ENCODE measurements at places on chromosomes 5 and 9. TPM values are rescaled to one million over a fixed set of nuclear protein-coding genes. Genes with fewer than 3 reads are reported as not detected.

DNA sequence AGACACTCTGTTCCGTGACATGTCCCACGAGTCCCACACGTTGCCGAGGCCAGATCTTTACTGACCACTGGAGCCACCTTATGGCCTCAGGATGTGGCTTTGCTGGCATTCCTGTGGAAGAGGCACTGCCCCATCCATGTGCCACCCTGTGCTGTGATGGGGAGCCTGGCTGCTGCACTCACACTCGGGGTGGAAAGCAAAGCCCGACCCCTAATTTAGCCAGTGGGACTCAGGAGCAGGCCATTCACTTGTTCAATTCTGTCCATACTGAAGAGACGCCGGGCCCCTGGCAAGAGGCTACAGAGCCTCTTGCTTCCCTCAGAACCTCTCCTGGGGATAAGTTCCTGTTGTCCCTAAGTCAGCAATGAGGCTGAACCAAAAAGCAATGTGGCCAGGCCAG, 18.6 kb upstream of the CEP72 start:
- DNase-seq, result peak; percentile 48
- no peaks in the 10 kb centered on the region for H3K27me3 ChIP-seq
- no peaks in the 10 kb centered on the region for H3K36me3 ChIP-seq

- H3K4me3 ChIP-seq, result no peak overlapping the region
- no peak for DNase-seq
- H3K4me1 ChIP-seq, result no peaks in the 10 kb centered on the region
- no peaks in the 10 kb centered on the region for H3K36me3 ChIP-seq
- H3K27me3 ChIP-seq, result no peaks in the 10 kb centered on the region
- H3K27ac ChIP-seq, result no peak overlapping the region
These were observed 91.5 kb downstream of the SPRY4 start for GRCh38 chr5:142233083-142234032.

DNA sequence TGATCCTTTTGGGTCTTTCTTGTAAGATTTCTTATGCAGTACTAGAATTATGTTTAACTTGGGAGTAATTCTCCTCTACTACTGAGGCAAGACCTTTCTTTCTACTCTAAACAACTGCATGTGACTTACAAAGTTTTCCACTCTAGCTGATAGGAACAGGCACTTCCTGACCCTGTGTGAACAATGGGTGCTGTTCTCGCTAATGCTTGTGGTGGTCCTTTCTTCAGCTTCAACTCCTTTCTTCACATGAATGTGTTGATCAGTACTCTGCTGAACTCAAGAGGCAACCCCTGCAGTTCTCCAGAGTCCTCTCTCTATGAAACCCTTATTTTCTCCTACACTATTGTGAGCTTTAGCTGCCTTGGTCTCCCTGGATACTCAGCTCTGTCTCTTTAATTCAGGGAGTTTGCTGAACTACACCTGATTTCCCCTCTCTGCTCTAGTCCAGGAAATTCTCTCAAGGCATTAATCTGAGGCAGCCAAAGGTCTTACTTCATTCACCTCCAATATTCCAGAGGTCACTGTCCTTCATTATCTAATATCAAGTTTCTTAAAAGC, 484.6 kb upstream of the PIK3R1 start:
- no peaks in the 10 kb centered on the region for H3K27me3 ChIP-seq
- H3K4me3 ChIP-seq, result no peak overlapping the region
- no peaks in the 10 kb centered on the region for H3K36me3 ChIP-seq
- H3K4me1 ChIP-seq, result no peaks in the 10 kb centered on the region

DNA sequence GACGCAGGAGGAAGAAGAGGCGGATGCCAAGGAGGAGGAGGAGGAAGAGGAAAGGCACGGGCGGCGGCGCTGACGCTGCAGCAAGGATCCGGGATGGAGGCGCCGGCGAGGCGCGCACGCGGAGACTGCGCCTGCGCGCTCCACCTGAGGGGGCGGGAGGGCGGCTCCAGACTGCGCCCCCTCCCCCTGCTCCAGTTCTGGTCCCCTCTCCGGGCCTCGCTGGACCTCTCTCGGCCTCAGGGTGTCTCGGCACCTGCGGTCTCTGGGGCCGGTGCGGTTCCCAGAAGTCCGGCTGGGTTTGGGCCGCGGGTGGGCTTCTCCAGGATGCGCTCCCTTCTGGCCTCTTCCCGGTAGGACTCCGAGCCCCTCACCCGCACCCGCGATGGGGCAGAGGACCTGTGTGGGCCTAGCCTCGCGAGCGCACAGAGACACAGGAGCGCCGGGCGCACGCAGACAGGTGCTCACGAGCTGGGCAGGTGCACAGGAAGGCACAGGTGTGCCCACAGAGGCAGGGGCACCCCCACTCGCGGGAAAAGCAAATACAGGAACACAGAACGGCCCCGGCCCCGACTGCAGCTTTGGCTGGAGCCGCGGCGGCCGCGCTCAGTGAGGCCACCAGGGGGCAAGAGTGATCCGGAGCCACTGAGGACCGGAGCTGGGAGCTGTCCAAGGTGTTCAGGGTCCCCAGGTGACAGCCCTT, at the start of gene NPDC1:
NPDC1 (minus strand) TSS at position 90 of the 700 bp plus-strand sequence. CDS start 188 bp downstream, outside the sequence.
- H3K27ac ChIP-seq, result no peak within 1 kb of the TSS
- no peaks in the 10 kb centered on the region for H3K36me3 ChIP-seq
- H3K4me1 ChIP-seq, result no peaks in the 10 kb centered on the region
- H3K4me3 ChIP-seq, result peak within 1 kb of the TSS; percentile 53
- peak; percentile 93 for DNase-seq

DNA sequence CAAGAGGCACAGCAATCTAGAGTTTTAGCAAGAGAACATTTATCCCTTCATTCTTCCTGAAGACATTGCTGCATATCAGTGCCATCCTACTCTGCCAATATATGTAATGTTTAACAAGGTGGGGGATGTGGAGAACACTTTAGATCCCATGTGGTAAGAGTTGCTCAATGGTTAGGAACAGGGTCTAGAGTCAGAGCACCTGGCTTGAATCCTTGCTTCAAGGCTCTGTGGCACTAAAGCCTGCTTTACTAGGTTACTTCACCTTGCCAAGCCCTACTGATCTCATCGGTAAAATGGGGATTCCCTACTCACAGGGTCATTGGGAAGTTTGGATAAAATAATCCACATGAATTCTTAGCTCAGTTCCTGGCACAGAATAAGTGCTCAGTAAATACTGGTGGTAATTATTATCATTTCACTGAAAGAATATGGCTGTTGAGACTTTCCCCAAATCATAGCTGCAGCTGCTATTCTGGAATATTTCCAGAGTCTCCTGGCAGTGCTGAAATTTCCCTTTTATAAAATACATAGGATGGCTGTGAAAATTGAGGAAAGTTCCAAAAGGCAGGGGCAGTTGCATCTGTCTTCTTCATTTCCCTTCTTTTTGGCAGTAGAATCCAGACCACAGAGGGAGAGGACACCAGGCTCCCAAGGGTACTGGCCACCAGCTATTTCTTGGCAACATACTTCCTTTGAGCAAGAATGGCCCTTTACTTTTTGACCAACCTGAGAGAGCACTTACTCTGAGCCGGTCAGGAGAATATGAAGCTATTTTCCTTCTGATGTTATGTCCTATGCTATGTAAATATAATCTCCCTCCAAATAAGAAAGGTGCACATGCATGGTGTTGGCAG, 142.8 kb downstream of the PALM2AKAP2 start:
- H3K4me3 ChIP-seq, result no peak overlapping the region
- H3K27me3 ChIP-seq, result no peaks in the 10 kb centered on the region
- peaks cover 9% of the 10 kb centered on the region for H3K36me3 ChIP-seq

DNA sequence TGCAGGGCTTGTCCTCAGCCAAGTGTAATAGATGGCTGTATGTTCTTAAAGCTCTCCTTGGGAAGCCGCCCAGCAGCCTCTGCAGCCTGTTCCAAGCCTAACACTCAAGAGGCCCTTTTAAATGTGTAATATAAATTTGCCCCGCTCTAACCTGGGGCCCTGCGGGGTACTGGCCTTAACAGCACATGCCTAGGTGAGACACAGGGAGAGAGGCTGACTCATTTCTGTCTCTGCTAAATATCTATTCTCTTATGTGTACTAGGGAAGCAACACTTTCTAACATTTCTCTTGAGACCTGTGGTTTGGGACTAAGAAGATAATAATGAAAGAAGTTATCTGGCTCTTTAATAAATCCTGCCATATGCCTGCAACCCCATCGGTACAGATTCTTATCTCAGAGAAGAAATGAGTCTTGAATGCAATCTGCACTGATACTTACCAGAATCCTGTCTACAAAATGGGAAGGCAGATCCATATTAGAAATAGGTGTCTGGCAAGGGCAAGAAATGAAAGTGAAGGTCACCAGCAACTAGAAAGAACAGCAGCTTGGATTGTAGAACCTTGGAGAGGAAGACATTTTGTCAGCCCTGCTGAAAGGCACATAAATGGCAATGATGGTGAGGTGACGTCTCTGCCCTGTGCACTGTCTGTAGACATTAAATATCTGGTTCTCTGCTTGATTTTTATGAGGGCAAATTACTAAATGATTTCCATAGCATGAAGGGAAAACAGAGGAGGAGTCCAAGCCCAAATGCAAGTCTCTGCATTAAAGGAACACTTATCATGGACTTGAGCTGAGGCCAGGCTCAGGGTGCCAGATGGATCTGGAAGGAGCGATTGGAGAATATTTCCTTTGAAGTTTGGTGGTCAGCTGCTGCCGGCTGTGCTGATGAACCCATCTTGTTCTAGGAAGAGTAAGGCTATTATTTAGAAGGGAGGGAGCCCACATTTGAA, 14.5 kb upstream of the TGFBI start:
- no peak overlapping the region for H3K27ac ChIP-seq
- no peak for DNase-seq
- no peak overlapping the region for H3K4me3 ChIP-seq

GRCh38 chr5:103646698-103647614, 84.4 kb upstream of the NUDT12 start:
- H3K4me3 ChIP-seq, result no peak overlapping the region
- H3K4me1 ChIP-seq, result no peaks in the 10 kb centered on the region
- no peaks in the 10 kb centered on the region for H3K36me3 ChIP-seq
- no peaks in the 10 kb centered on the region for H3K27me3 ChIP-seq

- no peak overlapping the region for H3K4me3 ChIP-seq
- H3K36me3 ChIP-seq, result no peaks in the 10 kb centered on the region
- no peak overlapping the region for H3K27ac ChIP-seq
- peaks cover 2% of the 10 kb centered on the region for H3K4me1 ChIP-seq
- no peak for DNase-seq
These were observed 8.1 kb upstream of the CYSTM1 start for GRCh38 chr5:140166911-140167310.

DNA sequence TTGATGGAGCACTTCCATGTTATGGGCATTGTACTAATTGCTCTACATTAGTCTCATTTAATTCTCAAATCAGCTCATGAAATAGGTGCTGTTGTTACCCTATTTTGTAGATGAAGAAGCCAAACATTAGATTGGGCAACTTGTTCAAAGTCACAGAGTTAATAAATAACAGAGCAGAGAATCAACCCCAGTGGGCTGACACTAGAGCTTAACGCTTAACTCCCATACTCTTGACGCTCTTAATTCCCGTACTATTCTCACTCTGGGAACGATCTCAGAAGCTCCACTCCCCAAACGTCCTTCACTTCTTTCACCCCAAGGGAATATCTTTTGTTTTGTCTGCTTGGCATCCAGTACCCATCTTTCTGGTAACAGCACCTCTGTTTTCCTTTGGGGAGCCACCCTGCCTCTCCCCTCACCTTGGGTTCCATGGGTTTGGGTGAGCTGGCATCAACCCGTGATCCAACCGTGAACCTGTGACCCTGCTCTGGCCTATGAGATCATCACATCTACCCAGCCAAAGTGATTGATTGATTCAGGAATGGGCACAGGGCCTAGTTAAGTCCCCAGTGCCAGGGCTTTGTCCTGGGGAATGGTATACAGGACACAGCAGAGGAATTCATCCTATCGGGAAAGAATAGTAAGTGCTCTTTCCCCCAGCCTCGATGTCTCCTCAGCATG, 169.2 kb downstream of the NR3C1 start:
- H3K27me3 ChIP-seq, result no peaks in the 10 kb centered on the region
- H3K4me3 ChIP-seq, result no peak overlapping the region
- H3K36me3 ChIP-seq, result no peaks in the 10 kb centered on the region
- no peak overlapping the region for H3K27ac ChIP-seq
- no peaks in the 10 kb centered on the region for H3K4me1 ChIP-seq

GRCh38 chr5:144468571-144468970, 297.9 kb downstream of the KCTD16 start:
- no peaks in the 10 kb centered on the region for H3K27me3 ChIP-seq
- H3K36me3 ChIP-seq, result no peaks in the 10 kb centered on the region
- no peaks in the 10 kb centered on the region for H3K4me1 ChIP-seq
- no peak overlapping the region for H3K27ac ChIP-seq
- DNase-seq, result no peak

DNA sequence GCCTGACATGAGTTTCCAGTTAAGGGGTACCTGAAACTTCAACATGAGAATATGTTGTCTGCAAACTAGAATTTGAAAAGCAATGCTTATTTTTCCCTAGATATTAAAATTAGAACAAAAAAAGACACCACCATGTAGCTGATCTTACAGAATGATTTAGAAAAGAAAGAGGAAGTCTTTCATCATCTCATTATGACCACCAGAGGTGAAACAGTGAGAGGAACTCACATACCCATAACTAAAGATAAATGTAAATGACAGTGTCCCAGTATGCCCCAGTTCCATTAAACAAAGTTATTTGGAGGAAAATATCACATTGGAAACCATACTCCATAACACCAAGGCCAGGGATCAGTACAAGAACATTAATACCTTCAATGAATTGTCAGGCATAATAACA, 6.9 kb downstream of the TAF7 start:
- peaks cover 8% of the 10 kb centered on the region for H3K36me3 ChIP-seq
- no peaks in the 10 kb centered on the region for H3K27me3 ChIP-seq
- no peaks in the 10 kb centered on the region for H3K4me1 ChIP-seq
- no peak overlapping the region for H3K4me3 ChIP-seq
- DNase-seq, result no peak
- H3K27ac ChIP-seq, result no peak overlapping the region

DNA sequence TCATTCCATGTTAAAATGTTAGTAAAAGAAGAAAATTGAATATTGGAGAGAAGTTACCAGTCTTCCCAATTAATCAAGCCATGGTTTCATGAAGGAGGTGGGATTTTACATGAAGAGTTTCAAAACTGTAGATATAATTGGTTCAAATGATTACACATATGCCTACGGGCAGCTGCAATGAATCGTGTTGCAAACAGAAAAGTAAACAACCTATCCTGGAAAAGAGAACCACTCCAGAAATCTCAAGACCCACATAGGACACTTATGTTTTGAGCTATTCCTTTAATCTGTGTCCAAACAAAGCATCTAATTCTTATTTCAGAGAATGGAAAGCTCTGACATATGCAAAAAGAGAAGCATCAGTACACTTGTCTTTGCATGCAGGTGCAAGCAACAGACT, 340.2 kb downstream of the NDUFS4 start:
- no peaks in the 10 kb centered on the region for H3K4me1 ChIP-seq
- no peaks in the 10 kb centered on the region for H3K36me3 ChIP-seq
- no peak overlapping the region for H3K4me3 ChIP-seq
- H3K27me3 ChIP-seq, result no peaks in the 10 kb centered on the region

The SURF4 gene
- 123 TPM for total RNA-seq

The SHLD3 gene
- 2.7 TPM for total RNA-seq

The ANKRD18B gene
- not detected for total RNA-seq

The APBA1 gene
- 8.0 TPM for total RNA-seq

The NCS1 gene
- total RNA-seq, result 72.1 TPM

The FGF10 gene
- 11.3 TPM for total RNA-seq

The GPR21 gene
- total RNA-seq, result 13.9 TPM

The DCAF12 gene
- 35.2 TPM for total RNA-seq

The GABRP gene
- not detected for total RNA-seq

Measured in aorta (tissue), 5 donors.